Activated CD8-positive, alpha-beta memory T cell treated with anti-CD3 and anti-CD28 coated beads for 24 hours (primary cell): ENCODE measurements at places on chromosomes 3 and 15.

GRCh38 chr3:36891701-36892160 is 53.1 kb downstream of the TRANK1 start:
- peak; percentile 51 for DNase-seq

DNA sequence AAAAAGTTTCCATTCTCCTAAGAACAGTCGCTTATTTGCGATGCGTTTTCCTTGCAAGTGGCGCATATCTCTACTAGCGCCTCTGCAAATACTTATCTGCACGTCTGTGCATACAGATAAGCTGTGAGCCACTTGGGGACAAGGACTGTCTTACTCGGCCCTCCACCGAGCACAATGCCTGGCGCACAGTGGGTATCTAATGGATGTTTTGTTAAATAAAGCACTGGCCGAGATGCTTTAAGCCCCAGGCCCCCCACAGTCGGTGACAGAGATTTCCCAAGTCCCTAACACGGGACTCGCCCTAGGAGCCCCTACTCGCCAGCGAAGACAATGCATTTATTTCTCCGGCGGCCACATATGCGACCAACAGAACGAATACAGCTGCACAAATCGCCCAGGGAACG is 503 bp downstream of the HLTF start:
- DNase-seq, result no peak

DNA sequence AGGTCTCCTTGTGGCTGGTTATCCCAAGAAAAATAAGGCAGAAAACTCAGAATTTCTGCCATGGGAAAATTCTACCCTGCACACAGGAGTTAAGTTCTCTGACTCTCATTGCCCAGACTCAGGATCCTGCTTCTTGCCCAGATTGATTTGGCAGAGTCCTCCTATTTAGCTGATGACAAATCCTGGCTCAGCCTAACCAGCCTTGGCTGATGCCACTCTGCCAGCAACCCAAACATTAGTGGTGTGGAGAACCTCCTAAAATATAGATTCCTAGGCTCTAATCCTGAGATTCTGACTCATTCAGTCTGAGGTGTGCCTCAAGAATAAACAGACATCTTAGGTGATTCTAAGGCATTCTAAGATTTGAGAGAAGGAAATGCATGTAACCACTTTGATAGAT is 60.5 kb upstream of the ACTC1 start:
- no peak for DNase-seq

- no peak for DNase-seq
Observed at GRCh38 chr15:39131609-39132008, 449.3 kb upstream of the THBS1 start.

- no peak for DNase-seq
Observed at GRCh38 chr3:4823986-4824925, 155.0 kb upstream of the BHLHE40 start.

GRCh38 chr15:88764448-88764847 is 38.8 kb upstream of the ACAN start:
- DNase-seq, result no peak

GRCh38 chr3:114494498-114494897 is 200.7 kb downstream of the TIGIT start:
- DNase-seq, result no peak

GRCh38 chr3:64818196-64818595 is 130.4 kb upstream of the ADAMTS9 start:
- no peak for DNase-seq
